ENCODE measurements at places on chromosomes 1 and 21. TPM values are rescaled to one million over a fixed set of nuclear protein-coding genes. Genes with fewer than 3 reads are reported as not detected.
A peak's percentile ranks its signal among the peaks of the same experiment; 100 is the strongest.

Gene IGSF5
- total RNA-seq: not detected

Gene PTPRU
- total RNA-seq: not detected

Gene VAV3
- 3.8 TPM for total RNA-seq

Gene TNFRSF25
- 378 TPM for total RNA-seq

Gene RNF187
- 84.8 TPM for total RNA-seq

Gene CELF3
- total RNA-seq: not detected

Gene ILDR2
- 0.21 TPM for total RNA-seq

Gene GLIS1
- total RNA-seq: not detected

Gene SLC37A1
- total RNA-seq: 16.5 TPM

DNA sequence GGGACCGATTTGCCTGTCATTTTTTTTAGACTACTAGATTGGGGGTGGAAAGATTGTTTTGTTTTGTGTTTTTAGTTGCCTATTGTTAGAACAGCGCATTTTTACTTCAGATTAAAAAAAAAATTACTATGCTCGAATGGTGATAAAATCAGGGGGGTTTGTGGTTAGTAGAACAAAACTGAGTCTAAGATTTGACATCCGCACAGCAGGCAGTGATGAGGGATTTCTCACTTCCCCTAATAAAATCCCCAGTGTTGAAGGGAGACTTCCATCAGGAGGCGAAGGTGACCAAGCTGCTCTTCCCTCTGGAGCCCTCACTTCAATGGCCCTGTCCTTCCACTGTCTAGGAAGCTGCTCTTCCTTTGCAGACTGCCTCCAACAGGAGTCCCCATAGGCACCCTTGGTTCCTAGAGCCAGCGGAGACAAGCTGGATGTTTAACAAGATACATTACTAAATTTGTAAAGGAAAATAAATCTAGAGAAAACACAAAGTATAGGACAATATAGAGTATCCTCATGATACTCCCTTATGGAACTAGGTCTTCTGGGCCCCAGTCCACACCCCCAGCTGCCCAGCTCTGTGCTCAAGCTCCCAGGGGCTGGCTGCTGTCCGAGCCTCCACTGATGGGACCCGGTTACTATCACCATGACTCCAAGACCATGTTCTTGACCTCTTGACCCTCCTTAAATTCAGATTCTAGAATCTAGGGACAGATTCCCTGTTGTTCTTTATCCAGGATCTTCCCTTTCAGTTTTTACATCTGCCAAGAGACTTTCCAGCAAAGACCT lies 31.0 kb downstream of the TENT5C start:
- H3K4me1 ChIP-seq: peaks cover 8% of the 10 kb centered on the region
- DNase-seq: no peak
- H3K36me3 ChIP-seq: no peaks in the 10 kb centered on the region
- H3K4me3 ChIP-seq: no peak overlapping the region
- H3K27me3 ChIP-seq: peaks cover 45% of the 10 kb centered on the region

- no peak overlapping the region for H3K4me3 ChIP-seq
- no peaks in the 10 kb centered on the region for H3K27me3 ChIP-seq
These were observed 49.4 kb upstream of the LRRC8B start for GRCh38 chr1:89475269-89475668.

DNA sequence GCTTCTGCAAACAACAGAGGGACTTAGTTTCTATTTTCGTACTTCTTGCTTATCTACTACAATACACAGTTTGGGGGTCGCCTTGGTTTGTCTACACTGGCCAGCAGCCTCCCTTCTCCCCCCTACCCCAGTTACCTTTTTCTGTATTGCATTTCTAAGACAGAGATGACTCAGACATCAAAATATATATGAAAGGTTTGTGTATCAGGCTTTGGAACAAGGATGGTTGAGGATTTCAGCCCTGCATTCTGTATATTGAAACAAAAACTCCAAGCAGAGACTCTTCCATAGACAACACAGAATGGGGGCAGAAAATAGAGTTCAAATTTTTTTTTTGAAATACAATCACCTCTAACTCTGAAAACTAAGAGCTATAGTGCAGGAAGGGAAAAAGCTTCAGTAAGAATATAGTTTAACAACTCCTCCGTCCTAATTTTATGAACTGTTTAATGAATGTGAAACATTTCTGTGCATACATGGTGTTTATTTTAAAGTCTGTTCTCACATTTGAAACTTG lies 1.9 kb downstream of the SAMD13 start:
- H3K27me3 ChIP-seq: no peaks in the 10 kb centered on the region
- no peak for DNase-seq
- H3K27ac ChIP-seq: peak overlapping the region; percentile 80
- peak overlapping the region; percentile 81 for H3K4me3 ChIP-seq

DNA sequence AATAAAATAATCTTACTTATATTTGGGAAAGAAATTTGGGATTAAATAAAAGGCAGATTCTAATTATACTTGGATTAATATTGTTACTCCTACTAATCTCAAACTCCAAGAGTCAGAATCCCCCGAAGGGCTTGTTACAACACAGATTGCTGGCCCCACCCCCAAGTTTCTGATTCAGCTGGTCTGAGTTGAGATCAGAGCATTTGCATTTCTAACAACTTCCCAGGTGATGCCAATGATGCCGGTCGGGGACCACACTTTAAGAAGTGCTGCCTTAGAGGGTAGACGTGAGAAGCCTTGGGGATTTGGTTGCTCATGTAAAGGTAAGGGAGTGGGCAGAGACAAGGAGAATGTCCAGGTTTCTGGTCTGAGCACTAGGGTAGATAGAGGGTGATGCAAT lies 47.2 kb downstream of the FMN2 start:
- H3K4me3 ChIP-seq: no peak overlapping the region
- H3K27me3 ChIP-seq: no peaks in the 10 kb centered on the region
- H3K4me1 ChIP-seq: no peaks in the 10 kb centered on the region

GRCh38 chr1:59417406-59417805 lies 120.5 kb downstream of the FGGY start:
- H3K27ac ChIP-seq: no peak overlapping the region
- H3K4me3 ChIP-seq: no peak overlapping the region

- DNase-seq: no peak
- H3K4me1 ChIP-seq: peaks cover 4% of the 10 kb centered on the region
- H3K27ac ChIP-seq: no peak overlapping the region
- H3K36me3 ChIP-seq: no peaks in the 10 kb centered on the region
- peaks cover 5% of the 10 kb centered on the region for H3K27me3 ChIP-seq
- no peak overlapping the region for H3K4me3 ChIP-seq
These were observed 13.6 kb upstream of the PADI3 start for GRCh38 chr1:17235135-17235885.

DNA sequence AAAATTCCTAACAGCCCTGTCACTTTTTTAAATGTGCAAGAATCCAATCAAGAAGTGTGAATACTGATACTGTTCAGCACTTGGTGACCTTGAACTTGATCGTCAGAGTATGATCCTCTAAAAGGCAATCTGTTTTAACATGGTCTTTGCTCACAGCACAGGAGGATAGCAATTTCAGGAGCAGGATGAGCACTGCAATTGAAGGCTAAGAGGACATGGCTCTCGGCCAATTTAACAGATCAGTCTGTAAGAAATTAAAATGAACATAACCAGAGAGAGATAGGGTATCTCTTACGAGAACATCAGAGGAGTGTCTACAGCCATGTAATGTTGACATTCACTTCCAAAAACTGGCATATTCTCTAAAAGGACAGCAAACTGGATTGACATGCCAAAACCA lies 243.1 kb downstream of the LTN1 start:
- no peaks in the 10 kb centered on the region for H3K27me3 ChIP-seq
- no peaks in the 10 kb centered on the region for H3K4me1 ChIP-seq
- no peaks in the 10 kb centered on the region for H3K36me3 ChIP-seq
- no peak for DNase-seq

DNA sequence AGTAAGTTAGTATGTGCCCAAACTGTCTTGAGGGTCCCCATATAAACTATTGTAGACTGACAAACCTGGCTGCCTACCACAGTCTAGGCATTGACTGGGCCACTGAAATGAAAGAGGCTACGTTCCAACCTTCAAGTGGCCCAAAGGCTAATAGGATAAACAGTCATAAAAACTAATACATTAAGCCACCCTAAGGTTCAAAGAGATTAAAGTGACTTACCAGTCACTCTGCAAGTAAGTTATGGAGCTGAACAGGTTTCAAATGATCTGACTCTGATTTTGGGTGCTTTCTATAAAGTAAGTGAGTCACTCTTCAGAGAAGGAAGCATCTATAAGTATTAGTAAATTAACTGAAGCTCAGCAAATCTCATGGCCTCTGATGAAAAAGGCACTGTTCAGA lies 38.0 kb downstream of the PLPP3 start:
- DNase-seq: no peak
- no peak overlapping the region for H3K4me3 ChIP-seq
- no peaks in the 10 kb centered on the region for H3K27me3 ChIP-seq

DNA sequence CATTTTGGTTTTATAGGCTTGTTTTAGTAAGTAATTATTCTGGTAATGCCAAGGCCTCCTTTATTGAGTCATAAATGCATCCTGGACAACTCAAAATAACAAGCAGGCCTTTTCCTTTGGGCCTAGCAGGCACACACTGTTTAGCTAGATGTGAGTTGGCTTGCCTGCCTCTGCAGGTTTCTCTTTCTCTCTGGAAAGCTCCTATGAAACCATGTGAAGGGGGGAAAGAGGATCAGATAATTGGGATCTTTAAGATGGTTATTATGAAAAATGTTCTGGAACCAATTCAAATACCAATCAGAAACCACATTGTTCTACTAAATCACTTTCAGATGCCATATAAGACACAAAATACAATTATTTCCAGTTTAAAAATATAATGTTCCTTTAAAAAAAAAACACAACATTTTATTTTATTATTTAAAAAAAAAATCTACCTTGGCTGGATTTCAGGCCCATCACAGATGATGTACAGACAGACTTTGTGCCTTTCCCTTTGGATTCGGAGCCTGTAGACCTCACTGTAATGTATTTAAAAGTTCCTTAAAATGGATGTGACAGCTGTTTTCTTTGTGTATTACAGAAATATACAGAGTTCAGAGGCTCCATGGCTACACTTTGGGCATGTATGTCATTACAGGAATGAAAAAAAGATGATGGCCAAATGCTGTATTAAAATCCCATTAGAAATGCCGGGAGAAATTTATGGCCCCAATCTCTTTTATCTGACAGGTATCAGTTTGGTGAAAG lies 80.2 kb downstream of the NTMT2 start:
- no peaks in the 10 kb centered on the region for H3K36me3 ChIP-seq
- H3K27me3 ChIP-seq: peaks cover 34% of the 10 kb centered on the region
- no peak overlapping the region for H3K27ac ChIP-seq
- DNase-seq: no peak

DNA sequence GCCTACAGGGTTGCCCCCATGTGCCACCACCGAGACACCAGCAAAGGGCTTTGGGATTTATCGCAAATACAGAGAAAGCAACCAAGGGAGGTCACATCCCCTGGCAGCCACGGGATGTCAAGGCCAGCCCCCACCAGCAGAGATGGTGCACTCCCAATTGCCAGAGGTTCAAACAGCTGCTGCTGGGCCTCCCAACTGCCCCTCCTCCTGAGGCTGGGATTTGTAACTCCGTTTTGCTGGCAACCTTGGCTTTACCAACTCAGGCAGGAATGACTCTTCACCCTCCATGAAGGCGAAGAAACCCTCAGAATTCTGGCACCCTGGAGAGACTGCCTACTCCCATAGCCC lies 11.6 kb downstream of the TMEM53 start:
- H3K4me1 ChIP-seq: peaks cover 16% of the 10 kb centered on the region
- H3K36me3 ChIP-seq: no peaks in the 10 kb centered on the region
- no peak overlapping the region for H3K4me3 ChIP-seq
- no peaks in the 10 kb centered on the region for H3K27me3 ChIP-seq
- no peak for DNase-seq
- no peak overlapping the region for H3K27ac ChIP-seq

- no peak for DNase-seq
- H3K27me3 ChIP-seq: no peaks in the 10 kb centered on the region
These were observed 12.5 kb downstream of the LBR start for GRCh38 chr1:225415307-225415706.

DNA sequence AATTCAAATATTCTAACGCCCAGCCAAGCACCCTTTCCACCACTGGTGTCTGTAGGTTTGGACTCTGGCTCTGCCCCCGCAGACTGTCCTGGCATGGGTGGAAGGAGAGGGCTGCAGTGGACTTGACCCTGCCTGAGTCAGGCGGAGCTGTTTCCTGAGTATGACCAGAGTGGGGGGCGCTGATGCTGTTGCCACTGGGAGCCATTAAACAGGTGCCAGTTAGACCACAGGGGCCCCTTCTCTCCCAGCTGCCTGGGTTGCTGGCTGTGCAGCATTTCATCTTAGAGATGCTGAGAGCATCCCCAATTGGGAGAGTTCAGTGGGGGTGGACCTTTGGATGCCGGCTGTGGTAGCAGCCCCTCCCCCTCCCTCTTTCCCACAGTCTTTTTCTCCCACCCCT lies 539.5 kb downstream of the MATN1 start:
- no peak overlapping the region for H3K27ac ChIP-seq
- no peak overlapping the region for H3K4me3 ChIP-seq
- no peaks in the 10 kb centered on the region for H3K4me1 ChIP-seq
- peaks cover 28% of the 10 kb centered on the region for H3K27me3 ChIP-seq

DNA sequence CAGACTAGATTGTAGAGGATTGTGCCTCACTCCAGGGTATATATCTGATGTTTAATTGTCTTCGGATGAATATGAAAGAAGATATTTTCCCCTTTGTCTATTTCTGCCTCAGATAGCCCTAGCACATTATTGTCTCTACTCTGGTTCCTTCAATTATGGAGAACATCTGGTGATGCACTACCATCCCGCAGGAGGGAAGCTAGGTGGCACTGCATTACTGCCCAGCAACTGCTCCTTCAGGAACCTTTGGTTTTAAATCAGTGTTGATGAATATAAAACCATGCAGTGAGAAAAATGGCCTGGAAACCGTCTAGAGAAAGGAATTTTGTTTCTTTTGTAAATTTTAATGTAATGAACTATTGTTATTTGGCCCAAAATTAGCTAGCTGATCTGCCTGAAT lies 68.5 kb downstream of the GPR88 start:
- peaks cover 2% of the 10 kb centered on the region for H3K27me3 ChIP-seq
- peaks cover 4% of the 10 kb centered on the region for H3K36me3 ChIP-seq
- H3K4me1 ChIP-seq: no peaks in the 10 kb centered on the region
- H3K27ac ChIP-seq: no peak overlapping the region
- no peak overlapping the region for H3K4me3 ChIP-seq
- DNase-seq: peak; percentile 1

- H3K36me3 ChIP-seq: no peaks in the 10 kb centered on the region
- DNase-seq: no peak
- no peaks in the 10 kb centered on the region for H3K27me3 ChIP-seq
- peaks cover 11% of the 10 kb centered on the region for H3K4me1 ChIP-seq
- H3K27ac ChIP-seq: no peak overlapping the region
These were observed 113.7 kb downstream of the RGL1 start for GRCh38 chr1:183918589-183918988.

DNA sequence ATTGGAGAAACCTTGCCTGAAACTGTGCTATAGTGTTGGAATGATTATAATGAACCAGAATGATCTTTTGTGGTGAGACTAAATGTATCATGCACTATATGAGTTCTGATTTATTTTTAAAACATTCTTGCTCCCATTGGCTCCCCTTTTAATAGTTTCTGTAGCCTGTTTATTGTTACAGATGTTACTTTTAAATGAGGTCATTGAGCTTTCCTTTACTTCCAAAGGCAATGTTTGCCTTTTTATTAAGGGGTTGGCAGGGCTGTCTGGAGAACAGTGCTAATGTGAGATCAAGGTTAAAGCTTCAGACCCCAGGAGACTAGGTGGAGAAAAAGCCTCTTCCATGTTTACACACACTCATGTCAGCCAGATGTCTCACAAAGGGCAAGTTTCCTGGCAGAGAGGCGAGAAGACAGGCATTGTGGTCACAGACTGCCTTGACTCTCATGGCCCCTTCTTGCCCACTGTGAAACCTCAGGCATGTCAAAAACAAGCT lies 120.6 kb upstream of the RAVER2 start:
- peaks cover 13% of the 10 kb centered on the region for H3K4me1 ChIP-seq
- no peak for DNase-seq
- no peaks in the 10 kb centered on the region for H3K27me3 ChIP-seq
- no peaks in the 10 kb centered on the region for H3K36me3 ChIP-seq
